Adipocyte (in vitro differentiated cells): ENCODE measurements at places on chromosomes 5 and 9.

DNA sequence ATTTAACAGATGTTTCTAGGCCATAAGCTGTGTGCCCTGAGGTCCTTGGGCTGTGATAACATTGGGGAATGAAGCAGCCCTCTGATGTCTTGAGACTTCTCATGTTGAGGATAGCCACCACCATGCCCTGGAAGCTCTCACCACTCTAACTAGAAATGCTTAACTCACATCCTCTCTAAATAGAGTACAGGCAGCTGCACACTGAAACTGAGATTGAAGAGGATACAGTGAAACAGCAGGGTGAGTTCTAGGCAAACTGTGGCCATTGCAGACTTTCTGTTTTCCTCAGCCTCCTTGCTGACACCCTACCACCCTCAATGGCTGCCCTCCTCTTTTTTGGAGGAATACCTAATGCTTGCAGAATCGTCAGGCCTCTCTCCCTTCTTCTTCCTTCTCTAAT, 22.4 kb downstream of the UTP15 start:
- DNase-seq = no peak

- DNase-seq = no peak
These were observed 166.1 kb downstream of the RNF180 start for GRCh38 chr5:64331597-64332277.

DNA sequence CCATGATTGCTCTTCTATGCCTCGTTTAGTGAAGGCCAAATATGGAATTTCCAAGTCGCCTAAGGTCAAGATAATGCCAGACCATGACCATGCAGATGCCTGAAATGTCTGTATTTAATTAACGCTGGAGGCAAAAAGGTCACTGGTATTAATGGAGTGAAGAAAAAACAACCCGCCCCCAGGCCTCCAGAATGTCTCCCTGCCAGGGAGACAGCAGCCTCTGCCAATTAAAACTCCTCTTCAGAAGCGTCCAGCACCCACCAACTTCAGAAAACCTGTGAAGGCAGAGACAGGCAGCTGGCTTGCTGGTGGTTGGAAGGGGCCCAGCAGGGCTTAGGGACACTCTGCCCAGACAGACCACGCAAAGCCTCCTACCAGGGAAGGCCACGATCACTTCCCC, 94.4 kb downstream of the VAV2 start:
- DNase-seq = no peak

DNA sequence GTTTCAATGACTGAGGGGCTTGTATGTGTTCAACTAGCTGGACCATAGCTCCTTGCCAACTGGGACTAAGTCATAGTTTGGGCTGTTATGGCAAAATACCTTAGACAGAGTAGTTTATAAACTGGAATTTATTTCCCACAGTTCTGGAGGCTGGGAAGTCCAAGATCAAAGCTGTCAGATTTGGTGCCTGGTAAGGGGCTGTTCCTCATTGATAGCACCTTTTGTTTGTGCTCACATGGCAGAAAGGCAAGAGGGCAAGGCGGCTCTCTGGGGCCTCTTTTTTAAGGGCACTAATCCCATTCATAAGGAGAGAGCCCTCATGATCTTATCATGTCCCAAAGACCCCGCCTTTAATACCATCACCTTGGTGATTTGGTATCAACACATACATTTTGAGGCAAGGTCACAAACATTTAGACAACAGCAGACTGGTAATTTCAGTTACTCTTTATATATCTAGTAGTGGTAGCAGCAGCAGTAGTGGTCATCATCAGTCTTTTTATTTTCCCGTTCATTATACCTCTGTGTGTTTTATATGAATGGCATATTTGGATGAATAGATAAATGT, 477.0 kb downstream of the CCDC171 start:
- no peak for DNase-seq

GRCh38 chr9:137115394-137116026, 977 bp upstream of the DPP7 start:
- no peak for DNase-seq

GRCh38 chr5:163914910-163915309, 409.5 kb downstream of the MAT2B start:
- no peak for DNase-seq

DNA sequence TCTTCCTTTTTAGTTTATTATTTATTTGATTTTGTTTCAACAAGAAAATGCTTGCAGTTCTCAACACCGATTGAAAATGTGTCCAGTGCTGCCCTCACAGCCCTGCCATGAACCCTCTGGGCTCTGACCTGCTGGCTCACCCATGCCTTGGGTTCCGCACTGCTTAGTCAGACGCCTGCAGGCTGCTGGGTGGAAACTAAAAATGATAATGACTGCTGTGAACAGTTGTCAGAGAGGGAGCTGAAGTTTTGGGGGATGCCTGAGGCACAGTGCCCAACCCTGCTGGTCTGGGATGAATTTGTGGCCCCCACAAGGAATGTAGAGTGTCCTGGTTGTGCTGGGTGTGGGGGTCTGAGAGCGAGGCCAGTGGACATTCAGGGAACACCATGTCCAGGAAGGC, 22.2 kb upstream of the CFAP157 start:
- peak; percentile 66 for DNase-seq

DNA sequence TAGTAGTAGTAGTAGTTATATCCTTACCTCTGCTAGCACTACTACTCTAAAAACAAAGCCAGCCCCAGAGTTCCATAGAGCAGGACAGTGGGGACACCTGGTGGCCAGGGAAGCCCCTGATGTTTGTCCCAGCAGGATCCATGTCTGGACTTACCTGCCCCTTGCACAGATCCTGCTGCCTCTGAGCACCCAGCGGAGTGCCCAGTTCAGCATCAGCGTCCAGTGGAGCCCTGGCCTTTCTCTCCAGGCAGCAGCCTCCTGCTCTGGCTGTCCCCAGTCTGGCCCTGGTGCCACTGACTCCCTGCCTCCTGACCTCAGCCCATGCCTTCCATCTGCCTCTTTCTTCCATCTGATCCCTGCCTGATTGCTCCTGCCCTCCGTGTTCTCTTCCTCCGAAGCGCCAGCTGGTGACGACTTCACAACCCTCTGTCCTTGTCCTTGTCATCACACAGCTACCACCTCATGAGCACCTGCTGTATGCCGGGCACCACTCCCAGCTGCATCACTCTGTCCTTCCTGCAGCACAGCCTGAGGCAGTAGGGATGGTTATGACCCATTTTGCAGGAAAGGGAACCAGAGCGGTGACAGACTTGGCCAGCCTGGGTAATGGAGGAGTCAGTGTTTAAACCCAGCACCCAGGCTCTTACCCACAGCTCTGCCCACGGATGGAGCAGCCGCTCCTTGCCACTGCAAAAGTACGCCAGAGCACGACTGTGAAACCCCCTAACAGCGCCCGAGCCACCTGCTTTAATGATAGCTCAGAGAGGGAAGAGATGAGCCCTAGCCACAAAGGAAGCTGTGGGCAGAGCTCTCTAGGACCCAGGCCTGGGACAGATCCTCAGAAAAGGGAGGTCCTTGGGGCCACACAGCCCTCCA, 11.5 kb downstream of the SARDH start:
- DNase-seq = peak; percentile 45

DNA sequence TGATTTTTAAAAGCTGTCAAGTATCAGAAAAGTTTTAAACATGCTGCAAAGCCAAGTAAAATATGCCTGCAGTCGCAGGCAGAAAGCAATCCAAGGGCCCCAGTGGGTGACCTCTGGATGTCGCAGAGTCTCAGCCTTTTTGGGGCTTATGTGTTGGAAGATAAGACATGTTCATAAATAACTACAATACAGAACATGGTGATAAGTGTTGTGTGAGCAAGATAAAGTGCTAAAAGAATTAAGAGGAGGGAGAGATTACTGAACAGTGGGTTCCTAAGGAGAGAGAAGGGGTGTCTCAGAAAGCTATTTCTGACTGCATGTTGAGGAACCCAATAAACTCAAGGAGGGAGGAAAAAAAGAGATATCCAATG, 78.9 kb upstream of the ADRB2 start:
- DNase-seq = no peak

DNA sequence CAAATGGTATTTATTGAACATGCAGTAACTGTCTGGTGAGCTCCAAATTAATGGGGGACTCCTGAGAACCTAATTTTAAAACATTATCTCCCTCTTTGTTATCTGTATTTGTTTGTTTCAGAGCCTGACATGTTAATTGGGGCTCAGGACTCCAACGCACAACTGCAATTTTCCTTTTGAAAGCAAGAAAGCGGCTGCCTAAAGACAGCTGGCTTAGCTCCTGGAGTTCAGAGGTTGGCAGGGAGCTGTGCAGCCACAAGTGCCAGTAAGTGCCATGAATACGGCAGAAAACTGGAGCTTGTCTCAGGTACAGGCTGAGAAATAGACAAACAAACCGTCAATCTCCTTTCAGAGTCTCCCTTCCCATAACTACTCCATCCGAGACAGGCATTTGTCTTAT, 80.9 kb downstream of the PPP2R2B start:
- no peak for DNase-seq

DNA sequence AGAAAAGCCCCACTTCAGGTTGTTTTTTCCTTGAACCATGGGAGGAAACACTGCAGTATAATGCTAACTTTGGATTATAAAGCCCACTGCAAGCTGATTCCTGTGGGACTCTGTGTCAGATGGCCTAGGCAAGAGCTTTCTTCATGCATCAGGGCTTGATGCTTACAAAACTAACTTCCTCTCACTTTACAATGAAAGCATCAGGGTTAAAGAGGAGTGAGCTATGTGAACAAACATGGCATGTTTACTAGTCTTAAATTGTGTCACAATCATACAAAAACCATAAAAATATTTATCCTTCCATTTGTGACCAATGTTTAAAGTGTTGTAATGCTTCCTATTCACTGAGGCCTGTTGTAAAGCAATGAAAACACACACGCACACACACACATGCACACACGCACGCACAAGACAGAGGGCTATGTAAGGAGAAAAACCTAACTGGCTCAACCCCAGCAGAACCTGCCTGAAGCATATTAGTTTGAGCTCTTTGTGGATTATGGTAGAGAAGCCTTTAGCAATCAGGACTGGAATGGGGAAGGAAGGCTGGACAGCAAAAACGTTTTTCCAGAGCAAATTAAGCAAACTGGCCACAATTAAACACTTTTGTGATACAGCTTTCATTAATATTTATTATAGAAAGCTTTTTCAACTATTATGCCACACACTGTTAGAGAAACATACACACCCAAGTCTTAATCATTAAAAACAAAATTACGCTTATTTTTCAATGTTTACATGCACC, 122.2 kb downstream of the AUH start:
- peak; percentile 14 for DNase-seq

DNA sequence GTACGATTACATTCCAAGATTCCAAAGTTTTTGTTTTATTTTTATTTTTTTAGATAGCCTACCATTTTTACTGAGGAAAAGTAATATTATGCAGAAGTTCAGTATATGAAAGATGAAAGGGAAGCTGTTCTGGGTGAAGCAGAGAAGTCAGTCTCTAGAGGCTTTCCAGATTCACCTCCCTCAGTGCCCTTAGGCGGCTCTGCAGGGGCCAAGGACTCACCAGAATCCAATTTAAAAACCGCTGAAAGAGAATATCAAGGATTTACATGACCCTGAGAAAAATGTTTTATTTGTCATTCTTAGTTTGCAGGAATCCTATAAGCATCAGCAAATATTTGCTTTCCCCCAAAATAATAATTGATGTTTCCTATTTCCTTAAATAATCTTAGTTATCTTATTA, 1084.6 kb upstream of the ARRDC3 start:
- DNase-seq = no peak

DNA sequence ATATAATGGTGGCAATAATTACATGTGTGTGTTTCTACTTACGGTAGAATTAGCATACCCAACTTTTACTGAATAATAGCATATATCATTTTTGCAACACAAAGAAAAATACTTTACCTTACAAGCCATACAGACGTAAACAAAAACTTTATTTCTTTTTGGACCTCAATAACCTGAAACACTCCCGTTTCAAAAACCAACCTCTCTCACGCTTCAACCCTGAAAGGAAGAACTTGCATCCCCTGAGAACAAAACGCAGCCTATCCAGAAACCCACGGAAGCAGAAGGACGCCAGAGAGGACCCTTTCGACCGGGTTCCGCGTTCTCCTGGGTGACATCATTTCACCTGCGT, at the start of gene RNF38:
TSS of gene RNF38 (minus strand) at position 290 of the 352 bp plus-strand sequence. CDS start at position 129, 161 bp downstream.
- no peak for DNase-seq

DNA sequence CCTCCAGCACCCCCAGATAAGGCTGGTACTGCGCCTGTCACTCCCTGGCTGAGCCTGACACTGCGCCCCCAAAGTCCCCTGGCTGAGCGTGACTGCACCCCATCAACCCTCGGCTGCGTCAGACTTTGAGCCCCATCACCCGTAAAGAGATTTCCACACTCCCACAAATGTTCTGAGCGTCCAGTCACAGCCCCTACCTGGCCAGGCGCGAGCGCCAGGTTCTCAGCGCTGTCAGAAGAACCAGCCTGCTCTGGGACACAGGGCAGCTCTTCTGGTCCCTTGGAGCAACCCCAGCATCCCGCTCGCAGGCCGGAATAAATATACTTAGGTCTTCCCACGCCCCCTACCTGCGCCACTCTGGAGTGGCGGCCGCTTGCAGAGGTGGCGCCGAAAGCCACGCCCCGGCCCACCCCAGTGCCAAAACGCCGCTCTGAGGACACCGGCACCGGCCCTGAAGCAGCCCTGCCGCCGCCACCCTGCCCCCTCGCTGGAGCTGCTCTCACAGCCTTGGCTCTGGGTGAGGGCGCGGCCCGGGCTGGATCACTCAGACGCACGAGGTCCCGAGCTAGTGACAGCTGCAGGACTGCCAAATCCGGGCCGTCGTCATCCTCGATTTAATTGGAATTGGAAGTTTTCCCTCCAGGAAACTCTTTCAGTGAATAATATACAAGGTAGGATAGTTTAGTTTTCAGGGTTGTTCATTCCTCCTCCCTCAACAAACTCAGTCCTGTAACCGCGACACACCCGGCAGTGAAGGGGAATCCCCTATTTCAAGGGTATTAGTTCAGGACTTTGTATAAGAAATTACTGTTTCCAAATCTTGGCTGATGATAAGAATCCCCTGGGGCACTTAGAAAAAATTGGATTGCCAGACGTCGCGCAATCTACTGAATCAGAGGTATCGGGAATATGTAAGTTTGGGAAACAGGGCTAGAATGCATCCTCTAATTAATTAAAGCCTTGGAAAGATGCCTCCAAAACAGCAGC, 1.2 kb upstream of the CEMIP2 start:
- DNase-seq = peak; percentile 79

GRCh38 chr5:101977729-101978345, 318.2 kb downstream of the SLCO4C1 start:
- peak; percentile 68 for DNase-seq

GRCh38 chr9:7403839-7404487, 395.6 kb downstream of the DMAC1 start:
- no peak for DNase-seq

GRCh38 chr5:66415208-66415607, 181.0 kb upstream of the MAST4 start:
- peak; percentile 22 for DNase-seq
